ENCODE measurements at places on chromosomes 16 and 17.

GRCh38 chr16:7004266-7004665, 328.4 kb upstream of the RBFOX1 start:
- DNase-seq = no peak

DNA sequence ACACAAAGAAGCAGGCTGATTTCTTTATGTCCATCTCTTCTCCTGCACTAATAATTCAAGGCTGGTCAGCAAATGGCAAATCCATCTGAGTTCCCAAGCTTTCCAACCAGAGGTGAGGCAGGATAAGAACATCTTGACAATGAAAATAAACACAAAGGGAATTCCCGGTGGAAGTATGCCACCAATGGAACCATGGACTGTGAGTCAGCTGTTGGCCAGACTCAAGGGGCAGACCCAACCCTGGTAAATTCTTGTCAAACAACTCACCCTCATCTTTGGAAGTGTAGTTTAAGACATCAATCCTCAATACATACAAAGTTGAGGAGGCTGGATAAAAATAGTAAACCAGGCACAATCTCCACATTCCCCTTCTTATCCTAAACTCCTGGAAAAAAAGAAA, 74.3 kb upstream of the CES5A start:
- DNase-seq = no peak

- DNase-seq = peak; percentile 65
Observed at GRCh38 chr17:68290268-68290954, 516 bp downstream of the SLC16A6 start.

DNA sequence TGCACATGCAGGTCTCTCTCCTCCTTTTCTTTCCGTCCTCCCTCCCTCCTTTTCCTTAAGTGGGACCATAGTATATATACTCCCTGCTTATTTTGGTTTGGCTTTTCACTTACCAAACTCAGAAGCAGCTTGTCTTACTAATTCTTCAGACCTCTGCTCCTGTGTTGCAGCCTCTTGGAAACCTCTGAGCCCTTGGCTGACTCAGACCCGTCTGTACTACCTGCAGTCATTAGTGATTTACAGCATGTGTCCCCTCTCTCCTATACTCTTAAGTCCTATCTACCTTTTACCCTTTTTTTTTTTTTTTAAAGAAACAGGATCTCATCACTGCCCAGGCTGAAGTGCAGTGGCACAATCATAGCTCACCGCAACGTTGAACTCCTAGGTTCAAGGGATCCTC, 207.0 kb downstream of the STX8 start:
- DNase-seq = no peak

All from H9 (cell line).